ENCODE measurements at places on chromosomes 6 and 20.

GRCh38 chr20:2690718-2691117, 1.9 kb upstream of the EBF4 start:
- DNase-seq: no peak

DNA sequence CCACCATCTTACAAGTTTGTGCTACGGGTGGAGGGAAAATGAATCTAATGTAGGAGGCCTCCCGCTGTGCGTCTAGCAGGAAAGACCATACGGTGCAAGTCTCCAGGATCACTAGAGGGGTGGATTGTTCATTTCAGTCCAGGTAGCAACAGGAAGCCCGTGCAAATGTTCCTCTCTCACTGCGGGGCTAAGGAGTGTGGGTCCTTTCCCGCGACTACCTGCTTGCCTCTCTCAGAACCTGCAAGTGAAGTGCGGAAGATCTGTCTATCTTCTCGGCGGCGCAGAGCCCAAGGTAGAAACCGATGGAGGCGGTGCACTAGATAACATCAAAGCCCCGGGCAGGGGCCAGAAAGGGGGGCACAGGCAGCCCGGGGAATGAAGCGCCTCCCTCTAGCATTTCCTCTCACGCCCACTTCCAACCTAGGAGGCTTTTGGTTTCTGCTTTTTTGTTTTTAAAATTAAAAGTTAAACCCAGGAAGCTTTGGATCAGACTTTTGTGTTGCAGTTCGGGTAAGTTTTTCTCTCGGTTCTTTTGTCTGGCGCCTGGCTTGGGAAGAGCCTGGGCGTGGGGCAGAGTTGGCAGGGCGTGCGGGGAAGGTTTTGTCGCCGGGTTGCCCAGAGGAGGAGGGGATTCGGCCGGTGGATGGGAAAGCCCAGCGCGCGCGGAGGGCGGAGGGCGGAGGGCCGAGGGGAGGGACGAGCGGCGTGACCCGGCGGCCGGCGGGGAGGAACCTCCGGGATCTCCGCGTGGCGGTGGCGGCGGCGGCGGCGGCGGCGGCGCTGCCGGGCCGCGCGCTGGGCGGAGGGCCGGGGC, 3.5 kb upstream of the HIVEP1 start:
- DNase-seq: peak; percentile 91

- DNase-seq: no peak
Observed at GRCh38 chr6:137522198-137522798, 28.1 kb upstream of the OLIG3 start.

DNA sequence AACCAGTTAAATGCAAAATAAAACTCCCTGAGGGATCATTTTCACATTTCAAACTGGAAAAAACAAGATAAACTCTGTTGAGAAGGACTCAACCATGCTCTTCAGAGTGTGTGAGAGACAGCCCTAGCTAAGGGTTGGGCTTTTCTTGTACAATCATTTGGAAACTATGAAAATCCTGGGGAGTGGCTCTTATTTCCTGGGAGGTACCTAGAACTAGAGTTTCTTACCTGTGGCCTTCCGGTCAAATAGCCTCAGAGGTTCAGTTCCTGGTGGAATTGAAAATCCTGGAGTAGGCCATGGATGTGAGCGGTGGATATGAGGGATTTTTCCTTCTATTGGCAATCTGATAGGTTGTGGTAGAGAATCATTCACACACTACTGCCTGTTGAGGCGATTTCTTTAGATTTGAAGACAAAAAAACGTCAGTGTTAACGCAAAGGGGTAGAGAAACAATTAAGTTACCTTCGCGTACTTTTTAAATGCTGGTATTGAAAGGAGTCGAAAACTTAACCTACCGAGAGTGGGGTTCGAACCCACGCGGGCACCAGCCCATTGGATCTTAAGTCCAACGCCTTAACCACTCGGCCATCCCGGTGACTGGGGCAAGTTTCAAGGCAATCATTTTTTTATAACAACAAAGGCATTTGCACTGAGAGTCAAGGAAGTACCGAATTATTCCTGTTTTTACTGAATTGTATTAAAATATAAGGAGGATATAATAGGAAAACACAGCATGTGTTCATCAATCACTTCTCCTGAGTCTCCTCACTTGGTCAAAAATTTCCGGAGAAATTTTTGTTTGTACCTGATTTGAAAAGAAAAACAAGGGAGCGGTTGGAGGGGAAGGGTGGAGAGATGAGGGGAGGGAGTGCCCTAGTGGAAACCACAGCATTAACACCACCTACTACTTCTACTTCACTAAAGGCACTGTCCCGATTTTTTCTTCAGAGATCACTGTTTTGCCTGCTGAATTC, 191.3 kb downstream of the OR2B2 start:
- no peak for DNase-seq

GRCh38 chr20:57374931-57375651, 16.1 kb upstream of the RBM38 start:
- DNase-seq: no peak

- DNase-seq: no peak
Observed at GRCh38 chr6:4853782-4854511, 77.7 kb downstream of the CDYL start.

DNA sequence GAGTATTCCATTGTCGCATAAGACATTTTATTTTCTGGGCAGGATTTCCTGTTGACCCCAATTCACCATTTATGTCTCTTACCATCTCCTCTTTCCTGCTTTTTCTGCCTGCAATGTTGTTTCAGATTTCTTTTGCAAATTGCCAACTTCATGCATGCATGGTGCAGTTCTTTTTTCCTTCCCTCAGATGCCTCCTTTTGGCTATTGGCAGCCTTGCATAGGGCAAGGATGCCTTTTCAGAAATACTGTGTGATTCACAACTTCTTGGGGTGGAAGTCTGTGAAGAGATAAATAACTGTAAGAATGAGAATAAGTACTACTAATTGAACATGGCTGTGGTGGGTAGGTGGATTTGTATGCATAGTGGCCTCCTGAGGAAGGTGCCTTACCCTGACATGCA, 116.7 kb downstream of the SOX4 start:
- DNase-seq: no peak

GRCh38 chr20:5180933-5181332, 54.1 kb downstream of the CDS2 start:
- DNase-seq: no peak

DNA sequence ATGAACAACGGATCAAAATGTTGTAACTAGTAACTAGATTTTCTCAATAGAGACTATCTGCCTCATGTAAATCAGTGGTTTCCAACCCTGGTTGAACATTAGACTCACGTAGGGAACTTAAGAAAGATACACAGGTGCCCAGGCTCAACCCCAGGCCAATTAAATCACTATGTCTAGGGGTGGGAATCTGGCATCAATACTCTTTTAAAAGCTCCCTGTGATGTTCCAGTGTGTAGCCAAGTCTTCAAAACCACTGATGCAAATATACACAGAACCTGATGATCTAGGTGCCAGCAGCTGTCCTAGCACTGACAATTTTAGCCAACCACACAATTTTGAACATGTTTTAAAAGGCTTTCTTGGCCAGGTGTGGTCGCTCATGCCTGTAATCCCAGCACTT, 128.7 kb downstream of the TBC1D32 start:
- no peak for DNase-seq

DNA sequence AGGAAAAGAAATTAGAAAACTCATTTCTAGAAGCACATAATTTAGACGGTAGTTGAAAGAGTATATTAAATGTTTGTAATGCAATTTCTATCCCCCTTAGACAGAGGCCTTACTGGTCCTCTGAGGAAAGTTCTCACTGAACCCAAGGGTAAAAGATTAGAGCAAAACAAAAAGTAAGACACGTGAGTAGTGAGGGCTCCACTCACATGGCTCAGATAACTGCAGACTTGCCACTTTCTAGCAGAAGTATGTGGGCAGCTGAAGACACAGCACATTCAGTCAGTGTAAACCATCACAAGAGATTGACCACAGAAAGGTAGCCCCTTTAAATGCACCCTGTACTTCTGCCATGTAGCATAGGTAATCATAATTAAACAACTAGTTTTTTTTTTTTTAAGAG, 193.8 kb downstream of the BTBD9 start:
- no peak for DNase-seq

GRCh38 chr20:36092398-36093024, 62.0 kb upstream of the EPB41L1 start:
- DNase-seq: no peak

GRCh38 chr20:35079472-35080347, 12.9 kb downstream of the TRPC4AP start:
- DNase-seq: no peak

- no peak for DNase-seq
Observed at GRCh38 chr6:20441921-20442320, 40.2 kb downstream of the E2F3 start.

Data from CD4-positive, alpha-beta T cell treated with Interleukin-6 at 100 ng/mL for 8 hours (primary cell).